ENCODE measurements at places on chromosomes 5 and 9.

- DNase-seq = no peak
Observed at GRCh38 chr9:124754289-124754688, 16.8 kb downstream of the NR6A1 start.

DNA sequence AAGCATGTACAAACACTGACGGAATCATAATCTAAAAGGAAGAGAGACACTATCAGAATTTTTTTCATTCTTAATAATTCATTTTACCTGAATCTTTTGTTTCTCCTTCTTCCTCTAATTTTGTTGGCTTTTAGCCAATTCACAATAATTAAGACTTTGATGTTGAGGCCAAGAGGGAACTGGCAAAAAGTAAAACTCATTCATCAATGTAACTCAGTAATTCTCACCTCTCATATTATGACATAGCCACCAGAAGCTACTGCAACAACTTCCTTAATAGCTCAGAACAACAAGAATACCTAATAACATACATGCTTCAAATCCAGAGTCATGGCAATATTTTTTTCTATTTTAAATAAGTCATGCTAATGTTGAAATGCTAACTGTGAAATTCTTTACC is 64.5 kb downstream of the MCTP1 start:
- no peak for DNase-seq

DNA sequence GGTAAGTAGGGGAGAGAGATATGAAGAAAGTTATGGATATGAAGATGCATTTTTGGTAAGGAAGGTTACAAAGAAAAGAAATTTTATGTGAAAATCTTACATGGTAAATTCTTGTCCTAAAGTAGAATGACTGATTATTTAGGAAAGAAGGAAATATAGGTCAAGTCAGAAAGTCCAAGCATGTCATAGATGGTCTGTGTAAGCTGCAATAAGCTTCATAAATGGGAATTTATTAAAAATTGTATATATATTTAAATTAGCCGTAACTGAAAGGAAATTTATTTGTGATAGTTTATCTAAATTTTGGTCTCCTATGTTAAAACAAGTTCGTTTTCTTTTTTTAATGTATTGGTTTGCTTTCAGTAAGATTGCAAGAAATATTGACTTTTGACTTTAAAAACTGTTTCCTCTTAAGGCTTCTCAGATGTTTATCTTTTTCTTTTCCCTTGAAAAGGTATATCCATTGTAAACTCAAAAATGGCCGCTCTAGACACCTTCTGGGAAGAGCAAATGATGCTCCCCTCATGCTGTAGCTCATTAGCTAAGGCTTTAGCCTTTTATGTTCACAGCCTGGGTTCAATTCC is 46.8 kb upstream of the HAPLN1 start:
- DNase-seq = no peak

GRCh38 chr5:151892393-151892792 is 32.3 kb downstream of the GLRA1 start:
- no peak for DNase-seq

DNA sequence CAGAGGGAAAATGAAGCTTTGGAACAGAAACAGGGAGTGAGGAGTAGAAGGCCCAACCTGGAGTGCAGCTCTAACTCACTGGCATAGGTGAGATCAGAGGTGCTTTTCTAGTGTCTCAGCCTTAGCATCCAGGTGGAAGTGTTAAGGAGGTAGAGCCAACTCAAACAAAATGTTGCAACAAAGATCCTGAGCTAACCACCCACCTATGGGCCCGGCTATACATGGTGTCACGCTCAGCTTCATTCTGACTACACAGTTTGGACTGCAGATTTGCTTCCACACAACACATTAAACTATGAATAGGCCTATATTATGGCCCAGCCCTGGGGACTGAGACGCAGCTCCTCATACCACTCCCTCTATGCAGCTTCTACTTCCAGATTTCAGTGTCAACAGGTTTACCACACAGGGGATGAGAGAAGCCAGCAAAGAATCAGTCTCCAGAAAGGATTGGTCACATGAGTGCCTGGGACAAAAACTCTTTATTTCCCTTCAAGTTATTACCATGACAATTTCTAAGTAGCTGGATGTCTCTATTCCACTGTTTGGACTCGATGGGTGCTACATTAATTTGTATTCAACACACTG is 9.0 kb downstream of the C5orf63 start:
- DNase-seq = no peak

GRCh38 chr5:162209005-162209605 is 141.5 kb downstream of the GABRG2 start:
- no peak for DNase-seq

- no peak for DNase-seq
Observed at GRCh38 chr5:137218896-137219295, 280.2 kb downstream of the SPOCK1 start.

- DNase-seq = no peak
Observed at GRCh38 chr5:3278643-3279042, 317.0 kb upstream of the IRX1 start.

Measured in activated naive CD4-positive, alpha-beta T cell treated with Interleukin-2 at 50 U/mL for 16 hours (primary cell).